ENCODE measurements at places on chromosomes 2 and 18. TPM values are rescaled to one million over a fixed set of nuclear protein-coding genes. Genes with fewer than 3 reads are reported as not detected.

Gene CABYR
- total RNA-seq = 1.0 TPM

Gene KIF5C
- total RNA-seq = 0.09 TPM

Gene RAMP1
- not detected for total RNA-seq

Gene ALK
- total RNA-seq = not detected

Gene M1AP
- total RNA-seq = not detected

Gene TMEM214
- total RNA-seq = 23.1 TPM

Gene C2orf66
- total RNA-seq = 0.09 TPM

Gene NOP58
- total RNA-seq = 38.4 TPM

Gene PKDCC
- 6.3 TPM for total RNA-seq

Gene KIAA2012
- not detected for total RNA-seq

Gene CCDC68
- 0.34 TPM for total RNA-seq

Gene CYS1
- total RNA-seq = under 0.01 TPM

Gene ERFE
- 0.22 TPM for total RNA-seq

Gene TPO
- not detected for total RNA-seq

Gene AP1S3
- 0.65 TPM for total RNA-seq

Gene CDK5R2
- total RNA-seq = not detected

Gene UCN
- 0.34 TPM for total RNA-seq

Gene FEV
- total RNA-seq = not detected

Gene MALL
- total RNA-seq = 11.7 TPM
